Activated naive CD8-positive, alpha-beta T cell treated with anti-CD3 and anti-CD28 coated beads for 36 hours (primary cell): ENCODE measurements at places on chromosomes 16 and 17. TPM values are rescaled to one million over a fixed set of nuclear protein-coding genes. Genes with fewer than 3 reads are reported as not detected.
A peak's percentile ranks its signal among the peaks of the same experiment; 100 is the strongest.

SLFN13 gene
- 22.0 TPM for total RNA-seq

DNA sequence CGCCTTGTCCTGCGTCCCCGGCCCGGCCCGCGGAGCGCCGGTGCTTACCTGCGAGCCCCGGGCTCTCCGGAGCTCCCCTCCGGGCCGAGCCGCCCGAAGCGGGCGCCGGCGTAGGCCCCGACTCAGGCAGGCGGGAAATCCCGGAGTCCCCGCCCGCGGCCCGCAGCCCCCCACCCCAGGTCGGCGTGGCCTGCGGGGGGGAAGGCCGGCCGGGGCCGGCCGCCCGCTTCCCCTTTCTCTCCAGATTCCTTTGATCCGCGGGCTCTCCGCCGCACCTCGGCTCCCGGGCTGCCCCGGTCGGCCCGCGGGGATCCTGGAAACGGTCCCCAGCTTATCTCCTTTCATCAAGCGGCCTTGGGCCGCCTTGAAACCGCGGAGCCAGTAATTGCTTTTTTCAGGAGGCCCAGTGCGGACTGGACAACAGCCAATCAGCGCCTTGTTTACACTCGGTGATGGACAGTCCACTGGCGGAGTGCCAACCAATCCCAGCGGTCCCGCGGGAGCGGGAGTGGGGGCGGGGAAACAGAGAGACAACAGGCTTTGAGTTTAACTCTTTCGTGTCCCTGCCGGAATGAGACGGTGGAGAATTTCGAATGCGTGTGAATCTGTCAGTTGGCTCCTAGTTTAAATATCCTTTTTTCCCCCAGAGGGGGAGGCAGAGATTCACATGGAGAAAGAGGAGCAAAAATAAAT, 1.4 kb upstream of the BAHCC1 start:
- H3K4me1 ChIP-seq = peaks cover 17% of the 10 kb centered on the region
- H3K4me3 ChIP-seq = peak overlapping the region; percentile 55
- no peak overlapping the region for H3K27ac ChIP-seq
- peaks cover 83% of the 10 kb centered on the region for H3K27me3 ChIP-seq
- H3K36me3 ChIP-seq = no peaks in the 10 kb centered on the region

KPNA2 gene
- total RNA-seq = 252 TPM

ENGASE gene
- total RNA-seq = 26.3 TPM

DNA sequence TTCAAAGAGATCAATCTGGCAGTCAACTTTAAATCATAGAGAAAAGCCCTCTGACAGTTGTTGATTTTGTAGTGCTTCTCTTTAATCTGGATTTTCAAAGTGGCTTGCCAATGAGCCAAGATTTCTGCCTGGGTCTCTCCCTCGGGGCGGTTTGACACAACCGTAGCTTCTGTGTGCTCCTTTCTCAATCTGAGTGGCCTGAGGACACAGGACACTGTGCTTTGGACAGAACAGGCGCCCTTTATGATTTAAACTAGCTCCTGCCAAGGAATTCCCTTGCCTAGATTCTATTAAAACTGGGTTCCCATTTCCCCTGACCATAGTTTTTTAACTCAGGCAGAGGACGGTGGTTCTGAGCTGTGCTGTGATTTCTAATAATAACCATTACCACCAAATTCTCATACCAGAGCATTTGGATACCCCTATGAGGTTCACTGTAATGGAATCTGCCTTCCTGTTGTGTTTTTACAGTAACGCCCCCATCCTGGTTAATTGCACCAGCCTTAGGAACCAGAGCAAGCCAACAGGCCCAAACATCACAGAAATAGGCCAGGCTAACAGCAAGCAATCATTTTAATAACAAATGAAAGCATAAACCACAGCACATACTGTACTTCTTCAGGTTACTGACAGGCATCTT, 4.0 kb downstream of the ZFHX3 start:
- H3K27me3 ChIP-seq = peaks cover 33% of the 10 kb centered on the region
- no peaks in the 10 kb centered on the region for H3K36me3 ChIP-seq
- peaks cover 2% of the 10 kb centered on the region for H3K4me1 ChIP-seq
- H3K4me3 ChIP-seq = no peak overlapping the region
- no peak for DNase-seq

- H3K27ac ChIP-seq = no peak overlapping the region
- no peak for DNase-seq
- H3K36me3 ChIP-seq = no peaks in the 10 kb centered on the region
- no peaks in the 10 kb centered on the region for H3K27me3 ChIP-seq
- H3K4me3 ChIP-seq = no peak overlapping the region
- peaks cover 2% of the 10 kb centered on the region for H3K4me1 ChIP-seq
Observed at GRCh38 chr17:81950501-81950900, 3.5 kb upstream of the MYADML2 start.

DNA sequence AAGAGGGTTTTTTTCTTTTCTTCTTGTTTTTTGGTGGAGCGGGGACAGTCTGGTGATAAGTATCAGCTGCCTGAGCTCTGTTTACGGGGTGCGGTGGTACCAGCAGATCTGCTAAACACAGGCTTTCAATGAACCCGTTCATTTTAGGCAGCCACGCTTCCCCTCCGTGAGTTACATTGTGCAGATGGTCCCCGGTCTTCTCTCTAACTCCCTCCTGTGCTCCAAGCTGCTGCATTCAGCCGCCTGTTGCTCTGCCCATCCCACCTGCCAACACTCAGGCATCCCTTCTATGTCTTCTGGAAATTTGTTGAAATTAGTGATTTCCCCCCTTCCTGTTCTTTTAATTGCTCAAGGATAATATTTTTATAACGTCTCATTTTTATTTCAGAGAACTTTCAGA, 82.1 kb upstream of the ELAC2 start:
- H3K36me3 ChIP-seq = no peaks in the 10 kb centered on the region
- H3K27ac ChIP-seq = no peak overlapping the region
- H3K27me3 ChIP-seq = peaks cover 14% of the 10 kb centered on the region
- no peaks in the 10 kb centered on the region for H3K4me1 ChIP-seq

DNA sequence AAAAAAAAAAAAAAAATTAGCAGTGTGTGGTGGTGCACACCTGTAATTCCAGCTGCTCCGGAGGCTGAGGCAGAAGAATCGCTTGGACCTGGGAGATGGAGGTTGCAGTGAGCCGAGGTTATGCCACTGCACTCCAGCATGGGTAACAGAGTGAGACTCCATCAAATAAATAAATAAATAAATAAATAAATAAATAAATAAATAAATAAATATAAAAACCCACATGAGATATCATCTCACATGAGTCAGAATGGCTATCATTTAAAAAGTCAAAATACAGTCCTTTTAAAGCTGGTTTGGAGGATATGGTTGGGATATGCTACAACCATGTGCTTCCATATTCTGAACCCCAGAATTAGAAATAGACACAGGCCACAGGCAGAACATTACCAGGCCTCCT, 114.3 kb downstream of the WSCD1 start:
- no peak for DNase-seq
- H3K4me3 ChIP-seq = no peak overlapping the region
- H3K27me3 ChIP-seq = peaks cover 22% of the 10 kb centered on the region
- H3K4me1 ChIP-seq = no peaks in the 10 kb centered on the region
- no peak overlapping the region for H3K27ac ChIP-seq

DNA sequence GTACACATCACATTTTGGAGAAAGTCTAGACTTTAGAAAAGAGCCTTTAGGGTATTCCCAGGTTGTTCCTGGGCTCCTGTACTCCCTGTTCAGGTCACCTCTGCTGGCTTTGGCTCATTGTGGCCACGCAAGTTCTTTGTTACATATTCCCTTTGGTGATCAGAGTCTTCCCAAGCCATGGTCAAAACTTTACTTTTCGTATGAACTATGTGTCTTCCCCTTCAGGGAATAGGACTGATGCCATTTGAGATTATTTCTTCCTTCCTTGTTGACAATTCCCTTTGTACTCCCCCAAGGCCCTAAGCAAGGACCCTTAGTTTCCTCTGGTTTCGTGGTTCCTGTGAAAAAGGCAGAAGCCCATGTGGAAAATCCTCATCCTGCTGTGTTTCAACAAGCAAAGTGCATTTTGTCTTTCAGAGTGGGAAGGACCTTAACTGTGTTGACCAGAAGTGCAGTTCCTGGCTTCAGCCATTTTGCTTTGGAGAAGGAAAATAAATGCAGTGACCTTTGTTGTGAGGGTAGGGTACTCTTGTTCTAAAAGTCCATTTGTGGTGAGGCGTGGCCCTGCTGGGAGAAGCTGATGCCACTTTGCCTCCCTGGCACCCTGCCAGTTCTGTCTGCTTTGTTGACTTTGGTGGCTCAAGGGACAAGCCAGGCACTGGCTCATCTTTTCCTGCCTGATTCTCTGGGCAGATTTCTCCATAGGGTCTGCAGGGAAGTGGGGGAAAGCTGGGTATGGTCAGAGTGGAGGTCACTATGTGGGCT, 55.1 kb downstream of the ZNRF1 start:
- H3K4me3 ChIP-seq = no peak overlapping the region
- H3K27ac ChIP-seq = no peak overlapping the region
- H3K27me3 ChIP-seq = no peaks in the 10 kb centered on the region
- no peak for DNase-seq
- H3K36me3 ChIP-seq = no peaks in the 10 kb centered on the region

DNA sequence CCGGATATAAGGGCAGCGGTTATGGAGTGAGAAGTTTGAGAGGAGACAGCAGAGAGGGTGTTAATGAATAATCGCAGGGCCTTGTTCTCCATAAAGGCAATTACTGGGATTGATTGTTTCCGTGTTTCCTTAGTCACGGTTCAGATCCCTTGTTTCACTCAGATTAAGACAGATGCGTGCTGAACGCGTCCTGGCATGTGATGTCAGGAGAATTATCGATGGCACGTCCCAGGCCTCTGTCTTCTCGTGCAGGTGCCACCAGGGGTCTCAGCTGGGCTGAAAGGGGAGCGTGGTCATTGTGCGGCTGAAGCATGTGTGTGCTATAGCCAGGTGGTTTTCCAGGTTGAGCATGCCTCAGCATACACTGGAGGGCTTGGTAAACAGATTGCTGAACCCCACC, 142.4 kb upstream of the NOL11 start:
- no peak for DNase-seq
- H3K27me3 ChIP-seq = no peaks in the 10 kb centered on the region
- peaks cover 16% of the 10 kb centered on the region for H3K4me1 ChIP-seq
- H3K36me3 ChIP-seq = peaks cover 8% of the 10 kb centered on the region
- H3K27ac ChIP-seq = no peak overlapping the region
- no peak overlapping the region for H3K4me3 ChIP-seq

DNA sequence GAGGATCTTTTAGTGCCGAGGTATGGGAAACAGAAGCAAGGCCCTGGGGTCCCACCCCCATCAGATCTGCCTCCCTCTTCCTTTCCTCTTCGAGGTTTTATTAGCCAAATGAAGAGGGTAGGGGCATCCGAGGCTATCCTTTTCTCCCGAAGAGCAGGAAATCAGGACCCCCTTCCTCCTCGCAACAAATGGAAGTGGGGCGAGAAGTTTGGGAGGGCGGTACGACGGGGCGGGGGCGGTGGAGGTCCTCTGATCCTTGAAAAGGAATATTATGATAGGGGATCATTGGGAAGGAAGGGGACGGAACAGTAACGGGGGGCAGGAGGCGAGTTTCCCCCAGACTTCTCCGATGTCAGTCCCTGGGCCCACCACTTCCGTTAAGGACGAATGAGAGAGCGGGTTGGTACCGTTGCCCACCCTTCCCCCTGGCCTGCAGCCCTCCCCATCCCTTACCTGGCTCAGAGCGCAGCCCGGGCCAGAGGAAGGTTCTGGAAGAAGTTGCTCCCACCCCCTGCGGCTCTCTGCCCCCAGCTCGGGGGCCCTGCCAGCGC, 309 bp downstream of the FOXJ1 start:
- peaks cover 3% of the 10 kb centered on the region for H3K36me3 ChIP-seq
- DNase-seq = no peak
- peak overlapping the region; percentile 71 for H3K4me3 ChIP-seq

DNA sequence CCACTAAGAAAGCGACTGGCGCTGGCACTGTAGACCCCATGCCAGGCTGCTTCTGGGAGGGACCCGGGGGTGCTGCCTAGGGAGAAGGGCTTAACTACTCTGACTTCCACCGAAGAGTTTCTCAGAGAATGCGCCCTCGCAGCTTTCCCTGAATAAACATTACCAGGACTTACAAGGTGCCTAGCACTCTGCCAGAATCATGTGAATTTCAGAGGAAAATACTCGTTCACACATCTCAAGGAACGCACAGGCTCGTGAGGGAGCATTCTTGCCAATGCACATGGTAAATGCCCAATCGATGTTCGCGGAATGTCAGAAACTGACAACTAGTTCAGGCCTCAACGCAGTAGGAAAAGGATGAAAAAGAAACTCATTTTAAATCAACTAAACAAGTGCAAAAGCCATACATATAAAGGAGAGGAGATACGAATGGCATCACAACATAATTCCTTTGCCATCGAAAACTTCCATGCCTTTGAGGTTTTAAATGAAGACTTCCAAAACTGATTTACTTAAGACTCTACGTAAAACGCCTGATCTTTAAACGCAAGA, 999 bp downstream of the CMC2 start:
- H3K27me3 ChIP-seq = no peaks in the 10 kb centered on the region
- H3K4me3 ChIP-seq = peak overlapping the region; percentile 99
- peaks cover 46% of the 10 kb centered on the region for H3K4me1 ChIP-seq
- no peak for DNase-seq

DNA sequence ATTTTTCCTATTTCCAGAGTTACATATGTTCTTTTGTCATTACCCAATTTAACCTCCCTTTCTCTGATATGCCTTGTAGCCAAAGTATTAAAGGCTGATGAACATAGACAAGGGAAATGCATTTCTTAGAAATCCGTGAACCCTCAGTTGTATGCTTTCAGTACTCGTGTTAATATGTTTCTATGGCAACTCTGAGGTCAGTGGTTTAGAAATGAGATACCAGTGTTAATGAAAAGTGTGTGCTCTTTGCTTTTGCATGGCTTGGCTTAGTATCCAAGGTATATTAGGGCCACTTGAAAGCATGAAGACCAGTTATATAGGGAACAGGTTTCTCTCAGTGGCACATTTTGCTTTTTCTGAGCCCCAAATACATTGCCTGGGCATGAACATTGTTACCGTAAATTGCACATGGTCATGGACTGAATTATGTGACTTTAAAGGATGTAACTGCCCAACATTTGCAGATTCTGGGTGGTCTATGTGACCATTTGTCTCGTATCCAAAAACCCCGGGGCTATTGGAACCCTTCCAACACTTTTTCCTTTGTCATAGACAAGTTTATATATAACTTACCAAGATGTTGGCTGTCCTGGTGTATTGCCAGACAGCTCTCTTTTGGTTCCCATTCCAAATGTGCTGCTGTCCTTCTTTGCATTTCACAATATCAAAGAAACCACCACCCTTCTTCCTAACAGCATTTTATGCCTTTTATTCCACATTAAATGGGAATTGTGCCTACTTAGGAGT, 17.5 kb downstream of the ABHD15 start:
- no peak for DNase-seq
- no peak overlapping the region for H3K27ac ChIP-seq
- H3K4me1 ChIP-seq = peaks cover 6% of the 10 kb centered on the region

DNAAF1 gene
- not detected for total RNA-seq

- no peaks in the 10 kb centered on the region for H3K36me3 ChIP-seq
- H3K4me3 ChIP-seq = no peak overlapping the region
- no peak for DNase-seq
- no peak overlapping the region for H3K27ac ChIP-seq
- H3K4me1 ChIP-seq = peaks cover 11% of the 10 kb centered on the region
- peaks cover 32% of the 10 kb centered on the region for H3K27me3 ChIP-seq
Observed at GRCh38 chr17:38741921-38742410, 6.2 kb downstream of the PCGF2 start.

GRCh38 chr17:67642488-67642887, 75.2 kb upstream of the NOL11 start:
- H3K36me3 ChIP-seq = no peaks in the 10 kb centered on the region
- no peak overlapping the region for H3K4me3 ChIP-seq
- H3K4me1 ChIP-seq = peaks cover 2% of the 10 kb centered on the region
- no peak overlapping the region for H3K27ac ChIP-seq

PRSS21 gene
- total RNA-seq = 11.2 TPM

MYH3 gene
- total RNA-seq = 3.4 TPM

- no peak for DNase-seq
- H3K36me3 ChIP-seq = no peaks in the 10 kb centered on the region
- peaks cover 3% of the 10 kb centered on the region for H3K27me3 ChIP-seq
- peaks cover 5% of the 10 kb centered on the region for H3K4me1 ChIP-seq
Observed at GRCh38 chr16:30003670-30004423, 7.0 kb downstream of the DOC2A start.

SHCBP1 gene
- 41.6 TPM for total RNA-seq
